Occipital lobe (tissue), 3 donors: ENCODE measurements at places on chromosomes 4 and X. TPM values are rescaled to one million over a fixed set of nuclear protein-coding genes. Genes with fewer than 3 reads are reported as not detected.

The LPAR4 gene
- total RNA-seq = 5.5 TPM

DNA sequence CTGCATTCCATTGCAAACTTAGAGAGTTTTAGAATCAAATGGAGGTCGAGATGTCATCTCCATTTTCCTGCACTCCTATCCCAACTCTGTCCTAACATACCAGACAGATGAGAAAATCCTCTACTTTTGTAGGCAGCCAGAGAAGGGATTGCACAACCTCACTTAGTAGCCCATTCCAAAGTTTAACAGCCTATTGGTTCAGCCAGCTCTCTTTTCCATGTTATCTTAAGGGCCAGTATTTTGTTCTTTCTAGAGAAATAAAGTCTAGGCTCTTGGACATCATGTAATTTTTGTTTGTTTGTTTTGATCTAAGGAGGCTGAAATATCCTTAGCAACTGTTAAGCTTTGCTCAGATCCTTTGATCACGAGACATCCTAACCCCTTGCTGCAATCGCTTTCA lies 173.0 kb downstream of the COX18 start:
- no peak for DNase-seq

GRCh38 chr4:31020363-31020762 lies 300.2 kb downstream of the PCDH7 start:
- DNase-seq = no peak

DNA sequence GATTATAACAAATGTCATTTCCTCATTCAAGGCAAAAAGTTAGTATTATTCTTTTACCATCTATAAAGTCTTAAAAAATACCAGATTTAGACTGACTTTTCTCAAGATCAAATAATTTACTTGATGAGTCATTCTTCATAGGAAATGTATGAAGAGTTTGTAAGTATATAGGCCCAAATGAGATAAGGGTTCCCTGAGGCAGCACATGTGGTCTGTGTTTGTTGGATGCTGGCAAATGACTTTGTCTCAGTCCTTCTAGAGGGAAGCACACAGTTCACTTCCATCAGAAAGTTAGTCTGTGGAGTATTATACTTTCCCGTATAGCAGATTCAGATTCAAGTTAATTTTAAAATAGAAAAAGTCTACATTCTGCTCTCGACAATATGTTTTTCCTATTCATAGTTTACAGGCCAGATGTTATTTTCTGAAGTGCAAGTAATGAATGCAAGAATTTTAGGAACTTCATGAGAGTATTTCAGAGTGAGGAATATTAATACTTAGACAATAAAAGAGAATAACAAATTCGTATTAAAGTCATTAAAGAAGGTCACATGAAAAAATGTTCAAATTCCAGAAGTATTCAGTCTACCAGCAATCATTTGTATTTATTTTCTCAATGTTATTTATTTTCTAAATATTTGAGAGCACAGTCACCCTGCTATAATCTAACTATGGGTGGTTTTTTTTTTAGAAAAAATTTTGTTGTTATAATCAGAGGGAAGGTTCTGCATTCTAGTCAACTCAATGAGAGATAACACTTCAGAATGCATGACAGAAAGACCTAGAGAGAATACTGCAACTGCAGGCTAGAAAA lies 601.8 kb upstream of the ZFP42 start:
- DNase-seq = no peak
